ENCODE measurements at places on chromosomes 7 and 10.

- no peak for DNase-seq
Observed at GRCh38 chr7:114183311-114184088, 231.1 kb upstream of the FOXP2 start.

- no peak for DNase-seq
Observed at GRCh38 chr7:78852951-78853350, 600.5 kb downstream of the MAGI2 start.

GRCh38 chr7:54705436-54705835 lies 53.6 kb downstream of the SEC61G start:
- DNase-seq: no peak

- DNase-seq: no peak
Observed at GRCh38 chr7:12322903-12323300, 80.8 kb downstream of the VWDE start.

GRCh38 chr7:111098011-111098925 lies 7.3 kb downstream of the LRRN3 start:
- DNase-seq: peak; percentile 47

DNA sequence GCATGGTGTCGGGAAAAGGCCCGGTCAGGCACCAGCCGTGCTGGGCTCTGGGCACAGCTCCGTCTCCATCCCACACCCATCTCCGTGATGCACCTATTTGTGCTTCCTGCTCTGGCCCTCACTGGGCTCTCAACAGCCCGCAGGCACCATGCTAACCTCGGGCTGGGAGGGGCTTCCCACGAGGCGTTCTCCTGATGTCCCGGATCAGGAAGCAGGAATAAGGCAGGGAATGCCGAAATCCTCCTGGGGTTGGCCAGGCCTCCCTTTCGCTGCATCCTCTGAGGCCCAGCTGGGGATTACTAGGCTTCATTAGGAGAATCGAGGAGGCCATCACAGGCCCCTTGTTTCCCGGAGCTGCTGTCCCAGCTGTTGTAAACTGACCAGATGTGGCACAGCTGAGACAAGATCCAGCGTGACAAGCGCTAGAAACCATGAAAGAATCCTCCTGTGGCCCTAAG lies 72.0 kb downstream of the FAM53B start:
- DNase-seq: no peak

- DNase-seq: no peak
Observed at GRCh38 chr10:50379616-50380015, 128.3 kb upstream of the ASAH2 start.

- DNase-seq: no peak
Observed at GRCh38 chr7:29287366-29287765, 92.8 kb downstream of the CHN2 start.

DNA sequence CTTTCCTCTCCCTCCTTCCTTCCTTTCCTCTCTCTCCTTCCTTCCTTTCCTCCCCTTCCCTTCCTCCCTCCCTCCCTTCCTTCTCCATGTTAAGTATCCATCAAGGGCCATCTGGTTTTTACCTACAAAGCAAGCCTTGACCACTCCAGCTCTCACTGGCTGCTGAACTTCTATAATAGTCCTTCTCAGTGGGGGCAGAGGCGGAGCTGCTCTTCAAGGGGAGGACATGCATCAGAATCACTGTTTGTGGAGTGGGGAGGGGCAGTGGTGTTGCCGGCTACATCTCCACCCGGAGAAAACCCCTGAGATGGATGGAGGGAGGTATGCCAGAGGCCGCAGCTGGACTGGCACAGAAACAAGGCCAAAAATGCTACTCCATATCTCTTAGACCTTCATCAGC lies 25.9 kb downstream of the LAMB1 start:
- DNase-seq: no peak

- DNase-seq: peak; percentile 87
Observed at GRCh38 chr10:72048450-72049124, 39.8 kb downstream of the SPOCK2 start.

GRCh38 chr7:23471106-23471859 lies 992 bp upstream of the IGF2BP3 start:
- DNase-seq: peak; percentile 30

- no peak for DNase-seq
Observed at GRCh38 chr7:93461350-93461749, 113.2 kb downstream of the CALCR start.

- no peak for DNase-seq
Observed at GRCh38 chr10:52111101-52111891, 202.8 kb upstream of the DKK1 start.

DNA sequence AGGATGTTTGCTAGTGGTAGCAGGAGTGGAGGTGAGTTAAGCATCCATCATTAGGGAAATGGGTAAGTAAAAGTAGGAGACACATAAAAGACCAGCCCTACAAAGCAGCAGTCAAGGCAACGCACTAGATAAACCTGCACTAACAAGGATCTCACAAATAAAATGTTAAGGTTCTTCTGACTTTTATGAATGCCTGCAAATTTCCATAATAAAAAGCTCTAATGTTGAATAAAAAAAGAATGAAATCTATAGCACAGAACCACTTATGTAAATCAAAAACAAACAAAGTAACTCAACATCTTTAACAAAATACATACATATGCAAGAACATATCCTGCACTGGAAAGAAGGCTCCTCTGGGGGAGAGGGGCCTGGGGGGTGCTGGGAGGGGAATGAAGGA lies 4.6 kb downstream of the SGMS1 start:
- DNase-seq: no peak

GRCh38 chr10:20006169-20006870 lies 190.1 kb downstream of the PLXDC2 start:
- DNase-seq: no peak

GRCh38 chr7:32293833-32294232 lies 196.3 kb downstream of the LSM5 start:
- no peak for DNase-seq

DNA sequence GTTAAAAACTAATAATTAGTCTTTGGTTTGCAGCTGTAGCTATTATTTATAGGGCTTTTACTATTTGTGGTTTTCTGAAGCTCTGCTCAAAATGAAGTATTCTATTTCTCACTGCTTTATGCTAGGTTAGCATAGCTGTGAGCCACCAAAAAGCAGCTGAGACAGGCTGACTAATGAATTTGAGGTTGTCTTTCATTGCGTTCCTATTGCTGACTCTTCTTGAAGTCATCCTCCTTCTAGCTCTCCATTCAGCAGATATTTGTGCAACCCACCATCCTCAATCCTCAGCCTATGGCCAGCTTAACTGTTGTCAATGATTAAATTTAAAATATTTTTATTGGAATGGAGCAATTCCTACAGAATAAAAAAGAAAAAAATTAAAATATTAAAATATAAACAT lies 2.1 kb upstream of the RALA start:
- DNase-seq: no peak

DNA sequence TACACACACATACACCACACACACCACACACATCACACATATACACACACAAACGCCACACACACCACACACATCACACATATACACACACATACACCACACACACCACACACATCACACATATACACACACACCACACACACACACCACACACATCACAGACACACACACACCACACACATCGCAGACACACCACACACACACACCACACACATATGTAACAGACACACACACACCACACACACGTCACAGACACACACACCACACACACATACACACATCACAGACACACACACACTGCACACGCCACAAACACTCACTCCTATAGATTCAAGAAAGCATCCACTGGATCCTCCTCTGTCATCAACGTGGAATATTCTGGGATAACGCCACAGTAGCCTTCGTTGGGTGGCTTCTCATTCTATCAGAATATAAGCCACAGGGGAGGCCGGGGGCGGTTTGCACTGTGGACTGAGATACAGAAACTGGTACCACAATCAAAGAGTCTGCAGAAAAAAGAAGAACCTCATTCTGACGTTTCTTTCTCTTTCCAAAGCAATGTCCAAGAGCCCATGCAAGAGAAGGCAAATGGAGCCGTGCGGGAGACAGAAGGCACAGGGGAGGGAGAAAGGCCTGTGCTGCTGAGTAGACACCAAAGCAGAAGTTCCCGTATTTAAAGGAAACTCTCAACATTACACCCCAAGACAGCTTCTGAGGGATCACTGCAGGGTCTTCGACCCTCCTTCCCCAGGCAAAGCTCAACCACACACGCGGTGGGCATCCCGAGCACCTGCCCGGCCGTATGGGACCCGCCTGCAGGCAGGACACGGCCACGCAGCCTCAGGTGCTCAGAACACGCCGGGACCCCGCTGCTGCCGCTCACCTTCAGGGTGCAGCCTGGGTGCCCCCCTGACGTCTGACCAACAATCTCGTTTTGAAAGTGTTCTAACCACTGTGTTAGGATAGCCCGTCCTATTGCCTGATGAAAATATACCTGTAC lies 321.2 kb downstream of the DNAJB6 start:
- DNase-seq: no peak

GRCh38 chr10:62388328-62388727 lies 14.2 kb downstream of the ZNF365 start:
- no peak for DNase-seq

- no peak for DNase-seq
Observed at GRCh38 chr7:117737926-117738325, 135.3 kb downstream of the CTTNBP2 start.

- DNase-seq: no peak
Observed at GRCh38 chr10:75012471-75012870, 99.0 kb upstream of the SAMD8 start.

GRCh38 chr7:100694098-100694745 lies at the start of gene GIGYF1:
Gene GIGYF1 (minus strand): TSS chr7:100694250. CDS start chr7:100688238, 6,012 bp downstream.
- DNase-seq: peak; percentile 79

DNA sequence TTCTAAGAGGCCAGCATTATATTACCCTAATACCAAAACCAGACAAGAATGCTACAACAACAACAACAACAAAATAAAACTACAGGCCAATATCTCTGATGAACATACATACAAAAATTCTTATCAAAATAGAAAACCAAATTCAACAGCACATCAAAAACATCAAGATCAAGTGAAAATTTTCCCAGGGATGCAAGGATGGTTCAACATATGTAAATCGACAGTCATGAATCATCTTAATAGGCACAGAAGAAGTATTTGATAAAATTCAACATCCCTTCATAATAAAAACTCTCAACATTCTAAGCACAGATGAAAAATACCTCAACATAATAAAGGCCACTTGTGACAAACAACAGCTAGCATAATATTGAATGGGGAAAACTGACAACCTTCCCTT lies 75.3 kb downstream of the JMJD1C start:
- no peak for DNase-seq

DNA sequence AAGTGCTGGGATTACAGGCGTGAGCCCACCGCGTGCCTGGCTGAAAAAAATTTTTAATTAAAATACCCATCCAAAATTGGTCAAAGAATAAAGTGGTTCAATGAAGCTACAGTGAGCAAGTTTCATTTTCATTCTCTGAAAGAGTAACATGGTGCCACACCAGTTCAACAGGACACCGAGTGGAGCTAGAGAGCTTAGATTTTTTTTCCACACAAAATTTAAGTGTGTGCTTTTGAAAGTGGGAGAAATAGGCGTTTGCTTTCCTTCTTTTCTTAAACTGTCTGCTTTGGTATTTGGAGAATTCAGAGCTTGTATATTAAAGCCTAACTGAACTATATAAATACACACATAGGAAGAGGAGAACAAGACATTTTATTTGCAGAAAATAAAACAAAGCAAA lies 43.4 kb downstream of the BPGM start:
- no peak for DNase-seq

- DNase-seq: no peak
Observed at GRCh38 chr7:142759433-142759832, 10.2 kb downstream of the PRSS1 start.

GRCh38 chr10:44402465-44403195 lies 17.7 kb upstream of the CXCL12 start:
- DNase-seq: no peak

DNA sequence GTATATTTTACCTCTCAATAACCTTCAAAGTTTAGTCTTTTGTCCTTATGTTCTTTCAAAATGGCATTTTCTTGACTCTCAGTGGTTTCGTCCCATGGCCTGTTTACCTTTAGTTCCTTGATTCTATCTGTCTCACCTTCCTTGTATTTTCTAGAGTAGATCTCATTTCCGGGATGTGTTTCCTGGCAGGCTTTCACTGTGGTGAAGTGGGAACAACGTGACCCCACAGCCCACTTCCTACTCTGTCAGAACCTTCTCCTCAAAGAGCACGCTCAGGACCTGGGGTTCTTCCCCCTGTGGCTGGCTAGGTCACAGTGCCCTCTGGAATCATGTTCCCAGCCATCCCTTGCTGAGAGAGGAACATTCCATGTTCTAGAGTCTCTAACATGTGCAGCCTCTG lies 129.9 kb upstream of the ZNF32 start:
- no peak for DNase-seq

DNA sequence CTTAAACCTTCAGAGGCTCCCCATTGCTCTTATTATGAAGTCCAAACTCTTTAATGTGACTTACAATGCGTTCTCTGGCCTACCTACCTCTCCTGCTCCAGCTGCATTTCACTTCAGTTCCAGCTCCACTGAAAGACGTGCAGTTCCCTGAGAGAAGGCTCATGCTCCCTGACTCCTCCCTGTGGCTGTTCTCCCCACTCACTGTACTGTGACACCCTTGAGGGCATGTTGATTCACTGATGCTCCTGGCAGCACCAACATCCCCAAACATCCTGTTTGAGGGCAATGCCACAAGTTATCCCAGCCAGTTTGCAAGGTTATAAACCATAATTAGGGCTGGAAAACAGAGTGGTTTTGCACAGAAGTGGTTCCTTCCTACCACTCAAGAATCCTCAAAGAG lies 111.2 kb downstream of the LSM5 start:
- DNase-seq: no peak

GRCh38 chr7:134062460-134062859 lies 64.7 kb upstream of the LRGUK start:
- DNase-seq: no peak

- no peak for DNase-seq
Observed at GRCh38 chr7:105647591-105647990, 66.3 kb upstream of the EFCAB10 start.

GRCh38 chr7:69780379-69780778 lies 182.1 kb downstream of the AUTS2 start:
- no peak for DNase-seq

Measured in CD4-positive, alpha-beta T cell treated with Interferon alpha-2 for 1 hour (primary cell).